Naive B cell (primary cell): ENCODE measurements at places on chromosomes 5 and 9.

DNA sequence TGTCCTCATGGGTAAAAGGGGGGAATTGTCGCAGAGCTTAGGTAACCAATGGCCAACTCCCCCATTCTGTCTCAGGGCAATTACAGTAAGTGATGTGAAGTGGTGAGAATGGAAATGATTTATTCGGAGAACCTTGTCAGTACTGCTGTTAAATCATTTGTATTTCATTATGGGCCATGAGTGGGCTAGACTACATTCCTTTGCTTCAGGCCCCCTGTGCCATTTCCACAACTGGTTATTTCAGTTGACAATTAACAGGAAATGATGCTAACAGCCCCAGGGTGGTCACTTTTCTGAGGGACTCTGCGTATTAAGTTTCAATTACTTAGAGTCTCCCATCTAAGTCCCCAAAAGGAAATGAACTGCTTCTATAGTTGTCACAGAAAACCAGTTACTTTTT, 653.7 kb downstream of the CCDC171 start:
- no peak for DNase-seq

- peak; percentile 12 for DNase-seq
Measured at GRCh38 chr9:88722753-88723152, 187.8 kb downstream of the NXNL2 start.

- DNase-seq: no peak
Measured at GRCh38 chr5:174064171-174064570, 18.7 kb downstream of the NSG2 start.

- DNase-seq: no peak
Measured at GRCh38 chr5:86675311-86675710, 57.6 kb downstream of the COX7C start.

DNA sequence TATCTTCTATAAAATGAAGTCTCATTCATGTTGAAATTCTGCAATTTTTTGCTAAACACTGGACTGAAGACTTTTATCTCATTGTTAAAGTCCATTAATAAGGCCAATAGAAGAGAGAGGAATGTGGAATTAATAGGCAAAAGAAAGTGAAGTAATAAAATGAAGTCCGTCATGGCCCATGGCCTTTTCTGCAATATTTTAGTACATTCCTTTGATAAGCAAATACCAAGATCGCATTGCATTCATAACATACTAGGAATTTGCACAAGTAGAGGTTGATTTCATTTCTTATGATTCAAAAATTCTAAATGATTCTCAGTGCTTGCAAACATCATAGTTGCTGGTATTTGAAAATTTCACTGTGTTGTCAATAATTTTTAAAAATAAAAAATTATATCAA, 664.0 kb downstream of the NR2F1-AS1 start:
- no peak for DNase-seq

DNA sequence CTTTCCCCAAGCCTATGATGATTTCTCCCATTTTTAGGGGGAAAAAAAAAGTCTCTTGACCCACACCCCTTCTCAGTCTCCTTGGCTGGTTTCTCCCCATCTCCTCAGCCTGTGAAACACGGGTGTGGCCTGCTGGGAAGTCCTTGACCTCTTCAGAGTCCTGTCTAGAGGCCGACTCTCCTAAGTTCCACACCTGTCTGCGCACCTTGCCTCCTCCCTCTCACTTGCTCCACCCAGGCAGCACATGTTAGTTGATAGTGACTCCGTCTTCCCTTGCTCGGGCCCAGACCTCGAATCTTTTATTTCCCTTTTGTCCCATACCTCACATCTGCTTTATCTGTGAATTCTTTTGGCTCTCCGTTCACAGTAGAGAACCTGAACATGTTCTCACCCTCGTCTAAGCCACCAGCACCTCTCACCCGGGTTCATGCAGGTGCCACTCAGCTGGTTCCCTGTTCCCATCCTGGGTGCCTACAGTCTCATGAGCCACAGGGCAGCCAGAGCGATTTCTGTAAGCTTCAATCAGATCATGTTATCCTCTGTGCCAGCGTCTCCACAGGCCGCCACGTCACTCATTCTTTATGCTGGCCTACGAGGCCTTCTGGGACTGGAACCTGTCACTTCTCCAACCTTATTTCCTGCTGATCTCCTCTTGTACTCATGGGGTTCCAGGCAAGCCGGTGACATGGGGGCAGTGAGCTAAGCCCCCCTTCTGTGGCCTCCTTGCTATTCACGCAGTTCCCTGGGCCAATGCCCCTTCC, 51.7 kb upstream of the LRRTM2 start:
- DNase-seq: no peak

DNA sequence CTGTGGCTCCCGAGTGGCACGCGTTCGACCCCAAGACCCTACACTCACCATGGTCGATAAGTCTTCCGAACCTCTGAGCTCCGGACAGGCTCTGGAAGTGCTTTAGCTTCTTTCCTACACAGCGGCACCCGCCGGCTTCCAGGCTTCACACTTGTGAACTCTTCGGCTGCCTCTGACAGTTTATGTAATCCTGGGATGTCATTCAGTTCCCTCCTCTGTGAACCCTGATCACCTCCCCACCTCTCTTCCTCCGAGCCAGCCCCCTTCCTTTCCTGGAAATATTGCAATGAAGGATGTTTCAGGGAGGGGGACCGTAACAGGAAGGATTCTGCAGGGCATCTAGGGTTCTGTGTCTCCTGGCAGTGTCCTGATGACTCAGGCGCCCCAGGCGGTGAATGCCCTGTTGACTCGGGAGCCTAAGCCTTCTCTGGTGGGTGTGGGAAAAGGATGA, at the start of gene CD14:
TSS of gene CD14 (minus strand) at position 155 of the 451 bp plus-strand sequence. CDS start at position 51, 104 bp downstream.
- DNase-seq: no peak

GRCh38 chr9:90062982-90063381, 458.2 kb downstream of the GADD45G start:
- DNase-seq: no peak

DNA sequence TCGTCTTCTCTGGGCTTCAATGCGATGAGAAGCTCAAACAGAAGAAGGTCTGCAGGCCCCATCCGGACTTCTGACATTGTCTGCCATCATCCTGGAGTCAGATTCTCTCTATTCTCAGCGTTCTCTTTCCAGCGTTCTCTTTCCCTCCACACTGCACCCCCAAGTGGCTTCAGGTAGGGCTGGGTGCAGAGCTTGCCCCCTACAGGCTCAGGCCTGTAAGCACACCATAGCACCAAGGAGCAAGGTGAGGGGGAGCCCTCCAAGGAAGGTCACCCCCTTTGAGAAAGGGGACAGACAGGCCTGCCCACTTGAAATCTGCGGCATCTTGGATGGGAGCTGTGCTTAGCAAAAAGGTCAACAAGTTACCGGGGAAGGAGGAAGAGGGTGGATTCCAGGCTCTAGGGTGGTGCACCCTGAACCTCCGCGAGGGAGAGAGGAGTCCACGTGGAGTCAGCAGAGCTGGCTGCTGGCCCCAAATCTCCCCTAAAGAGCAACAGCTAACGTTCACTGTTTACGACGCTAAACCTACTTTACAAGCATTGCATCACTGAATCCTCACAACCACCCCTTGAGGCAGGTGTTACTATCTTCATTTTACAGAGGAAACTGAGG, 27.5 kb downstream of the GPX3 start:
- DNase-seq: peak; percentile 20

- no peak for DNase-seq
Measured at GRCh38 chr5:128844354-128844923, 120.8 kb upstream of the SLC27A6 start.

DNA sequence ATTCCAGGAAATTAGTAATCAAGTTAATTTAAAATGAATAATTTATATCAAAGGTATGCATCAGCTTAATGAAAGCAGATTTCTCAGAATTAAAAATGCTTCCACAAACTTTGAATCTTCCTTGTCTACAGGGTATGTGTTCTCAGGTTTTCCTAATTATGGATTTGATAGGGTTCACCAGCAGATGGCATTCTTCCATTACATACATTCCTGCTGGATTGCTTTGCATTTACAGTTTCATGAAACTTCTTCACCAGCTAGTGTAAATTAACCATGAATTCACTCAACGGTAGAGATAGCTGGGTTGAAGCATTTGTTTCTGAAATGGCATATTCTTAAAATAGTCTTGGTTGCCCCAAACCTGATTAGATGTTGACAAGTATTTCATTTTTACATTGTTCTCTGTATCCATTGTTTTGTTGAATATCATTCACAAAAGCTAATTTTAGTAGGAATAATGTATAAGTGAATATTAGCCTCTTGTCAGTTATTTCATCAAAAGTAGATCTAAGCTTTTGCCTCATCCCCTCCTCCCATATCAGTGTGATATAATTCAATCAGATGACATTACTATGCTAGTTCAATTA, 68.7 kb upstream of the WDR41 start:
- DNase-seq: no peak

- DNase-seq: no peak
Measured at GRCh38 chr5:39455645-39456044, 30.9 kb upstream of the DAB2 start.

GRCh38 chr5:142314606-142315005, 10.2 kb downstream of the SPRY4 start:
- no peak for DNase-seq

- no peak for DNase-seq
Measured at GRCh38 chr9:18023332-18023731, 444.5 kb downstream of the SH3GL2 start.

- peak; percentile 9 for DNase-seq
Measured at GRCh38 chr5:90161414-90161813, 248.1 kb downstream of the CETN3 start.

DNA sequence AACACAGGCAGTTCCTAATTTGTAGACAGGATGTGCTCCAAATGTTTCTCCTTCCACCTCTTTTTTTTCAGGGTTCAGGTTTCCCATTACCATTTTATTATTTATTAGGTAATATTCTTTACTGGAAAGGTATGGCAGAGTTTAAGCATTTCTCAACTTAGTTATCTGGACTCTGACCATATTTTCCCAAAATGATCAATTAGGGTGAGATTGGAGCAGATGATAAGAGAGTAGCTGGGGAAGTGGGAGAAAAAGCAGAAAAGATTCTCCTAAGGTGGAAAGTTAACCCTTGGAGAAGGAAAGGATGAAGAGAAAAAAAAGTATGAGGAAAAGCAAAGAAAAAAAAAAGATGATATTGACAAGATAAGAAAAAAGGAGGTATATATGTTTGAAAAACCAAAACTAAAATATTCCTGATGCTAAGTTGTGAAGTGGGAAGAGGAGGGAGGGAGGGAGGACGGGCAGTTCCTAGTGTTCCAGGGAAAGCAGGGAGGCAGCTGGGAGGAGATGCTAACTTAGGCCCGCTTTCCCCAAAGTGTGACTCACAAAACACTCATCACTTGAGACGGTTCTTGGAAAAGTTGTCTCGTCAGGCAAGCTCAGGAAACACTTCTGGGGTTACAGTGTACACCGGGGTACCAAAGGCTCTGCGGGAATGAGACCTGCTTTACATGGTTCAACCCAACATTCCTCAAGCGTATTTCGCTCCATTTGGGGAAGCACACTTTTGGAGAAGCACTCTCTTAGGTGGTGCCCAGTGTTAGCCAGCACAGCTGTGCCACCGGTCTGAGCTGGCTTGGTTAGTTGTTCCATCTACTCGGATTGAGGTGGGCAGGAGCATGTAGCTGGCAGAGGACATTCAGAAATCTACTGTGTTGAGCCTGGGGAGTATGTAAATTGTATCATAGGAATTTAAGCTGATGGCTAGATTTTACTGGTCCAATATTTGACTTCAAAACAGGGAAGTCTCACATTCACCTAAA, 35.1 kb downstream of the B4GALT1 start:
- DNase-seq: no peak
